HEK293T (cell line): ENCODE measurements at places on chromosomes 1 and 21.

GRCh38 chr1:198267921-198268320, 111.1 kb downstream of the NEK7 start:
- no peak for DNase-seq

DNA sequence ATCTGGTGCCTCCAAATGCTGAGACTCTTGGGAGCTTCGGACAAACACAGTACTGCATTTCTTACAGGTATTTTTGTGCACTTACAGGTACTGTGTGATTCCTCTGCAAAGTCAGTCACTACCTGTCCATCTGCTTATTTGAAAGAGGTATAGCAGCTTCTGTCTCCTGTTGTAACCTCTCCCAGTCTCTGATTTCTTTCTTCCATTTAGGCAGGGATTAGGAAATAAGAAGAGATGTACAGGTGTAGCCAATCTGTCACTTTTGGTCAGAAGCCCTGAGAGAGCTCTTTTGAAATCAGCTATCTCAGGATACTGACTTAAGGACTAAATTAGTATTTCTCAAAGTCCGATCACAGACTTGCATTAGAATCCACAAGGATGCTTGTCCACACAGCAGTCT, 54.0 kb downstream of the AKT3 start:
- no peak for DNase-seq

- DNase-seq, result no peak
Observed at GRCh38 chr1:72837781-72838180, 555.4 kb upstream of the NEGR1 start.

DNA sequence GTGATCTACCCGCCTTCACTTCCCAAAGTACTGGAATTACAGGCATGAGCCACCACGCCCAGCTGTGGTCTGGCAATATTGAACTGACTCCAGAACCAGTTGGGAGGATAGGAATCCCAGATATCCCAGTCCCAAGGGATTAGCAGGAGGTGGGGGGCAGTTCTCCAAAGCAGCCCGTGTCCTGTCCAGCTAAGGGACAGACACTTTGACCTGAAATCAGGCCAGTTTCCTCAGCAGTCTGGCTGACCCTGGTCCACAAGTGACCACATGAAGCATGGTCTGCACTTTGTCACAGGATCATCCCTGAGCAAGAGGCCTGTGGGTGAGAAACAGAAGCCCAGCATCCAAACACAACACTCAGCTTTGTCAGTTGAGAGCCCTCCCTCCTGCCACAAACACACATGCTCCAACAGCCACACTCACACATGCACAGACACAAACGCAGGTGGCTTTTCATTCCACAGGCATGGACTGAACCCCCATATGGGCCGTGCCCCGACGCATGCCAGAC, 2.7 kb upstream of the FDPS start:
- DNase-seq, result no peak

- DNase-seq, result no peak
Observed at GRCh38 chr1:186535388-186536133, 74.6 kb upstream of the PDC start.

- no peak for DNase-seq
Observed at GRCh38 chr1:109218516-109218915, 4.8 kb downstream of the SARS1 start.

- DNase-seq, result no peak
Observed at GRCh38 chr1:169886931-169887330, 6.8 kb downstream of the SCYL3 start.

DNA sequence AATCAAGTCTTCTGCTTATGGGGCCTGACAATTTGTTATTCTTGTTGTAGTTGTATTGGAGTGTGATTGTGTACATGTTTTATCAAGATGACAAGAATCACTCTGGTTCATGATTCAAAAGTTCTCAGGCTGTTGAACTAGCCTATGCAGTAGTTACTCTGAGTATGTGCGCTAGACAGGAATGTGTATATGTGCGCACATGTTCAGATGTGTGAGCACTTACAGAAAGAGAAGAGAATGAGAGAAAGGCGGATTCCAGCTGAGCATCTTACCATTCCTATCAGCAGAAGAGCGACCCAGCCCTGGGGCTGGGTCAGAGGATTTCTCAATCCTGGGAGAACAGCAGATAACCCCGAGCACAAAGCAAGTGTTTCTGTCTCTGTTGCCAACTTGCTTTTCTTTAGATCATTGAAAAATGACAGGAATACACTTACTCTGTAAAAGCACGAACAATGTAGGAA, 110.8 kb upstream of the HOOK1 start:
- no peak for DNase-seq

DNA sequence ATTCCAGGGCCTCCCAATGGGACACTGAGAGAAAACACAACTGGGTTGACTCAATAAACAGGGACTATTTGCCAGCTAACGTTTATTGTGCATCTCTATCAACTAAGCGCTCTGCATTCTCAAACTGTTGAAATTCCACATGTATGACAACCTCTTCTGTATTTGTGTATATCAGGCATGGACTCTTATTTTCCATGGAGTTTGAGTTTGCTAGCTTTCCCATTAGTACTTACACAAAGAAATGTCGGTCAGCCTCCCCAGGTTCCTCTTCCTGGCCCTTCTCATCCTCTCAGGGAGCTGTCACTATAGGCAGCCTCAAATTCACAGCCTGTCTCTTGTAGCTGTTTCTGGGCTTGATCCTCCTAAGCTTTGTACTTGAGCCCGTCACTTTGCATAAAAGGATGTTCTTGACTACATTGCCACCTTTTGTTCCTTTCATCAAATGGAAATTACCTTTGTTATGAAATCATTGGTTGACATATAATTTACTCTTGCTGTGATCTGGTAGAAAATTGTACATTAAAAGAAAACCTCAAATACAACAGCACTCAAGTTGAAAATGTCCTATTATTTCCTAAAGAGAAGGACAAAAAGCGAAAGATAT, 60.0 kb upstream of the NTPCR start:
- no peak for DNase-seq

DNA sequence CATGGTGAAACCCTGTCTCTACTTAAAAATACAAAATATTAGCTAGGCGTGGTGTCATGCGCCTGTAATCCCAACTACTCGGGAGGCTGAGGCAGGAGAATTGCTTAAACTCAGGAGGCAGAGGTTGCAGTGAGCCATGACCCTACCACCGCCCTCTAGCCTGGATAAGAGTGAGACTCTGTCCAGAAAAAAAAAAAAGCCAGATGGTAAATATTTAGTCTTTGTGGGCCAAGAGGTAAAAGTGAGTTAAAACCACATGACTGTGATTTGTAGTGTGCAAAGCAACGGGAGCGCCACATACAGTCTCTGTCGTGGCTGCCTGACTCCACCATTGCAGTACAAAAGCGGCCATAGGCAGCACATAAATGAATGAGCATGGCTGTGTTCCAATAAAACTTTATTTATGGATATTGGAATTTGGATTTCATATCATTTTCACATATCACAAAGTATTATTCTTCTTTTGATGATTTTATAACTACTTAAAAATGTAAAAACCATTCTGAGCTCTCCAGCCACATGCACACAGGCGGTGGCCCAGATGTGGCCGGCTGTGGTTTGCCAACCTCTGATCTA, 51.8 kb upstream of the CASZ1 start:
- DNase-seq, result no peak

GRCh38 chr1:114333690-114334089, 177.3 kb downstream of the TRIM33 start:
- no peak for DNase-seq

DNA sequence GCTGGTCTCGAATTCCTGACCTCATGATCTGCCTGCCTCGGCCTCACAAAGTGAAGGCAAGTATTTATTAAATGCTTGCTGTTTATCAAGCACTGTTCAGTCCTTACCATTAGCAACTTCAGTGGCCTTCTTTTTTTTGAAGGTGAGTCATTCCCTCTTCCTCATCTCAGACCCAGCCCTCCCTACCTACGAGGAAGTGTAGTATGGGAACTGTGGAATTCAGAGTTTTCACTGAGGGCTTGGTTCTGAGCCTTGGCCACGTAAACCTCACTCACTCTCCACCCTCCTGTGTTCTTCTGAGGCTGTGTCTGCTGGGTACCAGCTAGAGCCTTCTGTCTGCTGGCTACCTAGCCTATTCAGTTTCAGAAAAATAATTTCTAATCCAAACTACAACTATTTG, 218.3 kb upstream of the SGIP1 start:
- DNase-seq, result no peak

- DNase-seq, result no peak
Observed at GRCh38 chr1:107545056-107545577, 404.3 kb downstream of the NTNG1 start.
